ENCODE measurements at places on chromosomes 16 and 17. TPM values are rescaled to one million over a fixed set of nuclear protein-coding genes. Genes with fewer than 3 reads are reported as not detected.

DNA sequence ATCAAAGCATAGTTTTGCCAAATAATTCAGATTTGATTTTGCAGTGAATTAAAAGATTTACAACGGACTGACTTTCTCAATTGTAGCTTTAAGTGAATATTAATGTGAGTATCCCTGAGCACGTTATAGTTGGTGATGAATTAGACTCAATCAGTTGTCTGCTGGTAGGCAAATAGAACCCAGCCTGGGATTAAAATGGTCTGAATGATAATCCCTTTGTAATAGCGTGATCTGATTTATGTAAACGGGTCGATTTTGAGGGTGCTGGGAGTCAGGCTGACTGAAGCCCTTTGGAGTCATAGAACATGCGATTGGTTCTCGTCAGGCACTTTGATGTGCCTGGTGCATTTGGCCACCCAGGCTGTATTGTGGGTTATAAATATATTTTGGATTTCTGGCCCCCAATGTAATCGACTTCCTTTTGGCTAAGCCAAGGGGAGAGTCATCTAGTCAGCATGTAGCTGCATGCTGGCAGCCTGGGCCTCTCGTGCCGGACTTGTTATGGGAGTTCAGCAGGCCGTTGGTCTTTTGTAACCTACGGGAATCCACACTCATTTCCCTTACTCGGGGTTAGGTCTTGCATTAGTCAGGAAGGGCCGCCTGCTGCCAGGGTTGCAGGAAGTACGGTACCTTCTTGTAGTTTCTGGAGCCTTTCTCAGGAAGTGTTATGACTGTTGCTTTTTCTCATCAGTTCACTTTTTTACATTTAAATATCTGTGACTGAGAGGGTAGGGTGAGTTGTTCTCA, 5.4 kb downstream of the PGS1 start:
- peaks cover 35% of the 10 kb centered on the region for H3K4me1 ChIP-seq
- H3K27ac ChIP-seq: no peak overlapping the region
- H3K36me3 ChIP-seq: peaks cover 20% of the 10 kb centered on the region
- no peak for DNase-seq
- H3K27me3 ChIP-seq: no peaks in the 10 kb centered on the region
- no peak overlapping the region for H3K4me3 ChIP-seq

DNA sequence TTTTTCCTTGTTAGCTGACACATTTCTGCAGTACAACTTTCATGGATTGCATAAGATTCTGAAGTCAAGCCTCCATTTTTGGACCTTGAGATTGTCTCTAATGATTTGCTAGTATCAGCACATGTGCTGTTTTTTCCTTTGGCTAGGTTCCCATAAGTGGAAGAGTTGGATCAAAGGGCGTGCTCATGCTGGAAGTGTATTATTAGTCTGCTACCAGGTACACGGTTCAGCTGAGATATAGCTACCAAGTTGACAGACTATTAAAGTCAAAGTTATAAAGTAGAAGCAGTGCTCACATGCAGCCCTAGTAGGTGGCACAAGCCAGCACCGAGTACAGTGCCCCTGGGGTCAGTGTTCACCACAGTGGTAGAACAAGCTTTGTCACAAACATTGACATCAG, 3.2 kb downstream of the FAHD1 start:
- H3K27me3 ChIP-seq: no peaks in the 10 kb centered on the region
- no peak overlapping the region for H3K4me3 ChIP-seq
- no peak for DNase-seq

DNA sequence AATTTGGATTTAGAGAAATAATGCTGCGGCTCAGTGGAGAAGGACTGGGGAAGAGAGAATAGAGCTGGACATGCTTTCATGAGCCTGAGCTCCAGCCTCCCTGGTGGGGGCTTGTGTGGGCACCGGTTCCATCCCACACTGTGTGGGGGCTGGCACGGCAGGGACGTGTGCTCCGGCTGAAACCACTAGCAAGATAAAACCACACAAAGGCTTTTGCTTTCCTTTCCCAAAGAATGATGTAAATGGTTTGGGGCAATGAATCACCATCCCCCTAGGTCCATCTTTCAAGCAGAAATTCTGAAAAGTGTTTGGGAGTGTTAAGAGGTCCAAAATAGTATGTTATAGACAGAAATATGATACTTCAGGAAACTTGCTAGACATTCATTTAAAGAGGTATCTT, 77.0 kb downstream of the CDH11 start:
- no peaks in the 10 kb centered on the region for H3K36me3 ChIP-seq
- no peaks in the 10 kb centered on the region for H3K27me3 ChIP-seq
- no peak overlapping the region for H3K4me3 ChIP-seq
- no peak overlapping the region for H3K27ac ChIP-seq

DNA sequence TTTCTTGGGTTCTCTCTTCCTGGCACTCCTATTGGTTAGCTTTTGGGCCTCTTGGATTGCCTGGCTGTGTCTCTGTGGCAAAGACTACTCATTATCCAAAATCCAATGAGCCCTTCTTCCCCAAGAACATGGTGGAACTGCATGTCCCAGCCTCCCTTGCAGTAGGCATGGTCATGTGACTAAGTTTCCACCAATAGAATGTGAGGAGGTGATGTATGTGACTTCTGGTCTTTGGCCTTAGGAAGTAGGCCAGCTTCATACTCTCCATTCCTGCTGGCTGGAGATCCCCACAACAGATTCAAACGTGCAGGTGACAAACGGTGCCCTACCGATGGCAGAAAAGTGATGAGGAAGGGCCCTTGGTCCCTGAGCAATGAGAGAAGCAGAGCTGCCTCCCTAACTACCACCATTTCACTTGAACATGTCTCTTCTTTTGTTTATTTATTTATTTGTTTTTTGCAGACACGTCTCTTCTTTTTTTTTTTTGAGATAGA, 17.3 kb upstream of the SPN start:
- H3K4me3 ChIP-seq: no peak overlapping the region
- H3K36me3 ChIP-seq: no peaks in the 10 kb centered on the region
- H3K4me1 ChIP-seq: no peaks in the 10 kb centered on the region
- no peak overlapping the region for H3K27ac ChIP-seq
- no peak for DNase-seq
- H3K27me3 ChIP-seq: peaks cover 14% of the 10 kb centered on the region

DNA sequence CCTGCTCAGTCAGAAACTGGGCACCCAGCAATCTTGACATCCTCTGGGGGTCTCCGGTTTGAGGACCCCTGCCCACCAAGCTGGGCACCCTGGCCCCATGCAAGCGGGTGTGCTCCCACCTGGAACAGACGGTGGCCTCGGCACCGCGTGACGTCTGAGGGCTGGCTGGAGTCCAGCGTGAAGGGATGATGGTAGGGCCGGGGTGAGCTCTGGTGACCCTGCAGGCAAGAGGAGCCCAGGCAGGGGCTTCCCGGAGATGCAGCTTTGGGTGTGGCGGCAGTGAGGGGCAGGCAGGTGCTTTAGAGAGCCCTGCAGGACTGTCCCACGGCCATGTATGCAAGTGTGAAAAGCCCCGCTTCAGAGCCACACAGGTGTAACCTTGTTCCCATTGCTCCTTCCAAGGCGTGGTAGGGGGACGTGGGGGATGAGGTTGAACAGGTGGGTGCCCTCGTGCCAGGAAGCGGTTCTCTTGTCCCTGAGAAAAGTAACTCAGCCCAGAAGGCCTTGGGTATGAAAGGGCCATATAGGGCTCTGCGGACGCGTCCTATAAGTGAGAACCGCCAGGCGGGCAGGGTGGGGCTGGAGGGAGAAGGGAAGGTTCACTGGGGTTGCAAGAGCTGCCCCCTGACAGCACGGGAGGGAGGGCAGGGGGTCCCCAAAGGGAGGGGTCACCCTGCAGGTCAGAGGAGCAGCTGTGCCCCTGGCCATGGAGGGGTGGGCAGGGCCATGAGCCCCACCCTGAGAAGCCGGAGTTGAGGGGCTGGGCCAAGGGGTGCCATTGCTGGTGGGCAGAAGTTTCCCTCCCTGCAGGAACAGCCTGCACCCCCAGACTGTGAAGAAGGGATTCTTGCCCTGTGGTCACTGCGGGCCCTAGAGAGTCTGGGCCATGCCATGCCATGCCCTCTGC, 9.2 kb downstream of the RGS11 start:
- H3K36me3 ChIP-seq: peaks cover 51% of the 10 kb centered on the region
- H3K27ac ChIP-seq: peak overlapping the region; percentile 43
- peaks cover 27% of the 10 kb centered on the region for H3K4me1 ChIP-seq
- H3K27me3 ChIP-seq: peaks cover 2% of the 10 kb centered on the region
- peak overlapping the region; percentile 39 for H3K4me3 ChIP-seq

GRCh38 chr16:48099455-48099854, 56.3 kb downstream of the ABCC12 start:
- DNase-seq: no peak
- no peak overlapping the region for H3K4me3 ChIP-seq
- H3K27ac ChIP-seq: no peak overlapping the region
- H3K27me3 ChIP-seq: peaks cover 86% of the 10 kb centered on the region
- H3K36me3 ChIP-seq: no peaks in the 10 kb centered on the region

Gene CRISPLD2
- 5.9 TPM for total RNA-seq

Gene HS3ST3B1
- 0.80 TPM for total RNA-seq

- no peaks in the 10 kb centered on the region for H3K27me3 ChIP-seq
- H3K4me3 ChIP-seq: no peak overlapping the region
- no peak overlapping the region for H3K27ac ChIP-seq
- DNase-seq: peak; percentile 19
Measured at GRCh38 chr17:64406321-64407200, 15.9 kb upstream of the PECAM1 start.

DNA sequence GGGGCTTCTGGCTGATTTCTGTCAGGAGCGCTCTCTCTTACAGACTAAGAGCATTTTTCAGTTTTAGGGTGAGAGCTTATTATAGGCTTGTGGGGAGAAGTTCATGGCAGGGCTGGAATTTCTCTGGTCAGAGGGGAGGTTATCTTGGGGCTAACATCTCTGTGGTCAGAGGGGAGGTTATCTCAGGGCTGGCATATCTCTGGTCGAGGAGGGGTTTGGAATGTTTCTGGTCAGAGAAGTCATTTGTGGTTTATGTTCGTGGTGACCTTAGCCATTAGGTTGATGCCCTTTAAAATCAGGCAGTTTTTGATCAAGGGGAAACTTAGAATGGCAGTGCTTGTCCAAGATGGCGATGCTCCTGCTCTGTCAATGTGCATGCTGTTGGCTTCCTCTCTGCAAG, 10.8 kb upstream of the USP31 start:
- H3K27ac ChIP-seq: no peak overlapping the region
- no peaks in the 10 kb centered on the region for H3K4me1 ChIP-seq
- DNase-seq: no peak
- no peak overlapping the region for H3K4me3 ChIP-seq
- H3K36me3 ChIP-seq: no peaks in the 10 kb centered on the region

Gene PIRT
- not detected for total RNA-seq

GRCh38 chr17:61650749-61651148, 59.7 kb upstream of the NACA2 start:
- no peak overlapping the region for H3K27ac ChIP-seq
- no peak overlapping the region for H3K4me3 ChIP-seq
- H3K27me3 ChIP-seq: no peaks in the 10 kb centered on the region

Gene EIF5A
- 608 TPM for total RNA-seq

DNA sequence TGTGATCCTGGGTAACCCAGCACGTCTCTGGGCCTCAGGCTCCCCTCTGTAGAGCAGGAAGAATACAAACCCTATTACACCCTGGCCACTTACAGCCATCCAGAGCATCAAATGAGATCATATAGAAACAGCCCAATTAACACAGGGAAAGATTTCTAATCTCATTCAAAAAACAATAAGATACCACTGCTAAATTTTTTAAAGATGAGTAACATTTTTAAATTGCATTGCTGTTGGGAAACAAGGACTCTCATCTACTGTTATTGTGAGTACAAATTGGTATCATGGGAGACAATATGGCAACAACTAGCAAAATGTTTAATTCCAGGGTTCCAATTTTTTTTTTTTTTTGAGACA, 41.1 kb downstream of the SRL start:
- no peak overlapping the region for H3K4me3 ChIP-seq
- peak overlapping the region; percentile 69 for H3K27ac ChIP-seq
- peaks cover 12% of the 10 kb centered on the region for H3K4me1 ChIP-seq
- peaks cover 8% of the 10 kb centered on the region for H3K36me3 ChIP-seq

- H3K36me3 ChIP-seq: peaks cover 71% of the 10 kb centered on the region
- no peak overlapping the region for H3K27ac ChIP-seq
- H3K4me3 ChIP-seq: no peak overlapping the region
- H3K27me3 ChIP-seq: peaks cover under 1% of the 10 kb centered on the region
- H3K4me1 ChIP-seq: peaks cover 8% of the 10 kb centered on the region
Measured at GRCh38 chr17:50137042-50137441, 7.1 kb upstream of the SAMD14 start.

DNA sequence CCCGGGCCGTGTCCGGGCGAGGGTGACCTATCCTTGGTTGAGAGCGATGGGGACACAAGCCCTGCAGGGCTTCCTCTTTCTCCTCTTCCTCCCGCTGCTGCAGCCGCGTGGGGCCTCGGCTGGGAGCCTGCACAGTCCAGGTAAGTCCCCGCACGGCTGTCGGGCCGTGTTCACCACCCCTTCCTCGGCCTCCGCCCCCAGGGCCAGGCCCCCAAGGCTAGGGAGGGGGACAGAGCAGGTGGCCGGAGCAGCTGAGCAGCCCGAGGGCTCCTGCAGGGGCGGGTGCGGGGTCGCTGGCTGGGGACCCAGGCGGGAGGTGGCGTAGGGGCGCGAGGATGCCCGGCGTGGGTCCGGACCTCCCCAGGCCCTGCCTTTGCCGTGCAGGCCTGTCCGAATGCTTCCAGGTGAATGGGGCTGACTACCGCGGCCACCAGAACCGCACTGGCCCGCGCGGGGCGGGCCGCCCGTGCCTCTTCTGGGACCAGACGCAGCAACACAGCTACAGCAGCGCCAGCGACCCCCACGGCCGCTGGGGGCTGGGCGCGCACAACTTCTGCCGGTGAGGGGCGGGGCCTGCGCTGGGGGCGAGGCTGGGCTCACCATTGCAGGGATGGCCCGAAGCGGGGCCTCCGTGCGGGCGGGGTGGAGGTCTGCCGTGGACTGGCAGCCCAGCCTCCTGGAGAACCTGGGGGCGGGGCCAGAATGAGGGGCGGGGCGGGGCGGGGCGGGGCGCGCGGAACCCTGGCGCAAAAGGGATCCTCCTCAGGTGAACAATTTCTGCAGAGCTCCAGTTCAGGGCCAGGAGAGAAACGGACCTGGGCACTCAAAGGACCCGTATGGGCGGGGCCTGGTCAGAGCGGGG, 631 bp downstream of the KREMEN2 start:
- peaks cover 76% of the 10 kb centered on the region for H3K27me3 ChIP-seq
- peak overlapping the region; percentile 81 for H3K4me3 ChIP-seq
- peak; percentile 81 for DNase-seq
- peak overlapping the region; percentile 54 for H3K27ac ChIP-seq
- peaks cover 15% of the 10 kb centered on the region for H3K4me1 ChIP-seq
- H3K36me3 ChIP-seq: peaks cover 44% of the 10 kb centered on the region

Gene PDILT
- total RNA-seq: not detected

Gene SRL
- not detected for total RNA-seq

Gene KAT2A
- total RNA-seq: 94.7 TPM

Gene ALDH3A1
- 0.47 TPM for total RNA-seq

DNA sequence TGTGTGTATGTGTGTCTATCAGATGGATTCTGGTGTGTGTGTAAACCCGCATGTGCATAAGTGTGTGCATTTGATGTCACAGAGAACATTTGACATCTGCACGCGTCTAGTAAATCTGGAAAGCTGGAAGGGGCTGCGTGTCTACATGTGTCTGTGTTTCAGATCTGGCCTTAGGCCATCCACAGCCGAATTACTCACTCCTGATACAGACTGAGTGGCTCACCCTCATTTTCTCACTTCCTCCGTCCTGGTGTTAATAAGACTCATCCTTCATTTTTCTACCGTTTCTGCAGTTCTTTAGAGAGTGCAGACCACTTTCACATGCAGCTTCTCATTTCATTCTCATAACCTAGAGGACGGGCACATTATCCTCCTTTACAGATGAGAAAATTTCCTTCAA, 491.6 kb downstream of the CDH13 start:
- no peaks in the 10 kb centered on the region for H3K4me1 ChIP-seq
- H3K4me3 ChIP-seq: no peak overlapping the region
- DNase-seq: no peak
- H3K27ac ChIP-seq: no peak overlapping the region
- H3K27me3 ChIP-seq: no peaks in the 10 kb centered on the region
- H3K36me3 ChIP-seq: no peaks in the 10 kb centered on the region

All from Calu3 (cell line).